ENCODE measurements at places on chromosomes 2 and 18.

DNA sequence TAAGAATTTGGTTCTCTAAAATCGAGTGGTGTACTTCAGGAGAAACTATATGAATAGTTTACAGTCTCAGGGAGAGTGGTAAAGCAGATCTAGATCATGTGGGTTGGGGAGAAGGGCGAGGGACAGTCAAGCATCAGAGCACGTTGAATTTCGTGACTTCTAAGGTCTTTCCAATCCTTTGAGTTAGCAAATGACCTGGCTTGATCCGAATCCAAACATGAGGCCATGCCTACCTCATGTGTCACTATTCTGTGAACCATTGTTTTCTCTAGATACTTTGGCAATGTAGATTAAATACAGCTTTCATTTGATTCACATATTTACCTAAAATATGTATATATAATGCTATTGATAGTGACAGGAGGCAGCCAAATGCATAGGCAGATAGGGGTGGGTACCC is 674.9 kb downstream of the NYAP2 start:
- no peak for DNase-seq

DNA sequence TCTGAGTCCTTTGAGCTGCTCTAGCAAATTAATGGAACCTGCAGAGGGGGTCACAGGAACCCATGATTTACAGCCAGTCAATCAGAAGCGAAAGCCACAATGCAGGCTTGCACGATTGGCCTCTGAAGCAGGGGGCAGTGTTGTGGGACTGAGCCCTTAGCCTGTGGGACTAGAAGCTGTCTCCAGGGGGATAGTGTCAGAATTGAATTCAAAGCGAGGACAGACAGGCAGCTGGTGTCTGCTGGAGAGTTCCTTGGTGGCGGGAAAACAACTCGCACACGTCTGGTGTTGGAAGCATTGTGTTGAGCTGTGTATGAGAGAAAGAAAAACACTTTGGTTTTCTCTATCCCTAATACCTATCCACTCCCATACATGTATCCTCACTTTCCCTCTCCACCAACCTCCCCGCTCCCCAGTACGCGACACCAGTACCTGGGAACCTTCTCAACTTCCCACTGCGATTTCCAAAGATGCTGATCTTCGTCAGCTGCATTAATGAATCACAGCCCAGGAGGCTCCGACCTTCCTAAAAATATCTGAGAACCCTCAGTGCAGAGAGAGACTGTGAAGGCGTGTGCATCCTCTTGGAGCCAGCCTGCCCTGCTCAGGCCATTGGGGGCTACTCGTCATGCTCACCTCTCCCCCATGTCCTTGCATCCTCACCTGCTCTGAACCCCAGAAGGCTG is 88.2 kb downstream of the HS1BP3 start:
- DNase-seq: no peak

- DNase-seq: no peak
Observed at GRCh38 chr2:230498506-230499107, 82.6 kb downstream of the SP100 start.

GRCh38 chr18:39660141-39660540 is 2094.5 kb upstream of the CELF4 start:
- DNase-seq: peak; percentile 20

GRCh38 chr2:181991171-181991885 is 5.7 kb downstream of the PPP1R1C start:
- no peak for DNase-seq

DNA sequence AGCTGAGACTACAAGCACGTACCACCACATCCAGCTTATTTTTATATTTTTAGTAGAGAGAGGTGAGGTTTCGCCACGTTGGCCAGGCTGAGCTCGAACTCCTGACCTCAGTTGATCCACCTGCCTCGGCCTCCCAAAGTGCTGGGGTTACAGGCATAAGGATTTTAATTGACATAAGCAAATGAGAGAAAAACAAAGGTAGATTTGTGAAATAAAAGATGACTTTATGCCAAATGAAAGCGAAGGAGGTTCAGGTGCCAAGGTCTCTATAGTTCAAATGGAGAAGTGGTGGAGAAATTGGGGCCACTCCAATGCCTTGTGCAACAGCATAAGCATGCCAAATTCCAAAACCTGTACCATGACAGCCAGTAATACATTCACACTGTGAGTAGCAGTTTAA is 180.6 kb downstream of the MREG start:
- DNase-seq: no peak

DNA sequence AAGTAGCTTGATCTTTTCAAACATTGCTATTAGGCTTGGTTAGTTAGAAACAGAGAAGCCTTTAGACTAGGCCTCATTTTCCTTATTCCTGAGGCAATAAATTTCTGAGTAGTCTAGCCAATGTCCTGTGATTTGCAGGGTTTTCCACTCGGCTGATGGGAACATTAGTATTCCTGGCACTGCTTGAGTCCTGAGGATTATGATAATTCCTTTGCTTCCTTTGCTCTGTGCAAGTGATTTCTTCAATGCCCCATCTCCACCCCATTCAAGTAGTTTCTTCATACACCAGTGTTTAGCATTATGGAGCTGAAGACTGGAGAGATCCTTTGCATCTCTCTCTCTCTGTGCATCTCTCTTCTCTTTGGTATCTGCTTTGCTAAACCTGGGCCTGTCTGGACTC is 14.3 kb upstream of the SLC4A10 start:
- no peak for DNase-seq

DNA sequence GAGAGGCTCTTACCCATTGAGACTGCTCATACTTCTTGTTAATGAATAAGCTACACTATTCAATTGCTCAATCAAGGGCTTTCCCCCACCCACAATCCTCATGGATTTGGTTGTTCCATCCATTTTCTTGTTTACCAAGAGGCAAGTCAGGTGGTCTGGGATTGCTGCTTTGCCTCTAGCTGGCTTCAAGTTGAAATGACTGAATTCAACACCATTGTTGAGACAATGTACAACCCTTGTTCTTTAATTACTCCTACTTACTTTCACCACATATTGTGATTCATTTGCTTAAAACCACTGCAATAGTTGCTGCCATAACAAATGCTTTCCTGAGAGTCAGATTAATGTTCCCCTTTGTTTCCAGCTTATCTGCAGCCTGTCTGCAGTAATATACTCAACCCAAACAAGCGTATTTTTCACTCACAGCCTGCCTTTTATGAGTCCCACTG is 532.2 kb downstream of the RIT2 start:
- DNase-seq: no peak

- DNase-seq: no peak
Observed at GRCh38 chr18:48303883-48304282, 105.3 kb downstream of the ZBTB7C start.

DNA sequence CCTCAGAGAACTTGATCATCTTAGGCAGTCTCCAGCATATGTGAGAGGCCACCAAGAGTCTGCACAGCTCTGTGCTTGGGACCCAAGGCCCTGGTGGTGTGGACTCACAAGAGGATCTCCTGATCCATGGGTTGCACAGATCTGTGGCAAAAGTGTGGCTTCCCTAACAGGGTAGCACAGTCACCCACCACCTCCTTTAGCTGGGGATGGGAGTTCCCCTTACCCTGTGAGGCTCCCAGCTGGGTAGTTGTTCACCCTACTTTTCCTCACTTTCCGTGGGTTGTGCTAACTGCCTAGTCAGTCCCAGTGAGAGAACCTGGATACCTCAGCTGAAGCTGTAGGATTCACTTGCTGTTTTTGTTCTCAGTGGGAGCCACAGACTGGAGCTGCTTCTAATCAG is 123.7 kb downstream of the FTCDNL1 start:
- no peak for DNase-seq

- DNase-seq: no peak
Observed at GRCh38 chr2:197216361-197216979, 94.1 kb downstream of the ANKRD44 start.

- no peak for DNase-seq
Observed at GRCh38 chr2:71353248-71353647, 21.7 kb downstream of the ZNF638 start.

- DNase-seq: no peak
Observed at GRCh38 chr18:54813305-54813704, 15.0 kb upstream of the RAB27B start.

- no peak for DNase-seq
Observed at GRCh38 chr2:180038997-180039396, 31.9 kb upstream of the CWC22 start.

DNA sequence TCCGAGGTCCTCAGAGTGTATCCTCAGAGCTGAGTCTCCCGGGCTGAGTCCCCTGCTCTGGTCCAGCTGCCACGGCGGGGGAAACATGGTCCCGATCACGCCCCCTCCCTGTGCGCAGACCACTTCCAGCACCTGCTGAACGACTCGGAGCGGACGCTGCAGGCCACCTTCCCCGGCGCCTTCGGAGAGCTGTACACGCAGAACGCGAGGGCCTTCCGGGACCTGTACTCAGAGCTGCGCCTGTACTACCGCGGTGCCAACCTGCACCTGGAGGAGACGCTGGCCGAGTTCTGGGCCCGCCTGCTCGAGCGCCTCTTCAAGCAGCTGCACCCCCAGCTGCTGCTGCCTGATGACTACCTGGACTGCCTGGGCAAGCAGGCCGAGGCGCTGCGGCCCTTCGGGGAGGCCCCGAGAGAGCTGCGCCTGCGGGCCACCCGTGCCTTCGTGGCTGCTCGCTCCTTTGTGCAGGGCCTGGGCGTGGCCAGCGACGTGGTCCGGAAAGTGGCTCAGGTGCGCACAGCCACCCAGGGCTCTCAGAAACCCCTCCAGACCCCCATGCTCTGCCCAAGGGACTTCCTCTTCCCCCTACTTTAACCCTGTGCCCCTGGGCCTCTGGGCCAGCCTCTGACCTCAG is 26.7 kb downstream of the GPC1 start:
- no peak for DNase-seq

GRCh38 chr2:98472132-98472650 is 27.5 kb downstream of the INPP4A start:
- DNase-seq: no peak

GRCh38 chr18:68233018-68233417 is 481.9 kb downstream of the TMX3 start:
- DNase-seq: no peak
